ENCODE measurements at places on chromosomes 2 and 18.

DNA sequence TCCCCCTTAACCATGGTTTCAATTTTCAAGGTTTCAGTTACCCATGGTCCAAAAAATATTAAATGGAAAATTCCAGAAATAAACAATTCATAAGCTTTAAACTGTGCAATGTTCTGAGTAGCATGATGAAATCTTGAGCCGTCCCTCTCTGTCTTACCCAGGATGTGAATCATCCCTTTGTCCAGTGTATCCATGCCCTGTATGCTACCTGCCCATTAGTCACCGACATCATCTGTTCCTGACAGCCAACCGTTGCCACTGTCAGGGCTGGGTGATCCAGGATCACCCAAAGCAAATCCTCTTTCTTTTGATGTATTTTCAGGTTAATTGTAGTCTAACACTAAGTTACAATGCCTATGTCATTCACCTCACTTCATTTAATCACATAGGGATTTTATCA is 15.7 kb upstream of the OLA1 start:
- no peak for DNase-seq

- DNase-seq, result no peak
Observed at GRCh38 chr18:36692921-36693332, 135.9 kb downstream of the TPGS2 start.

- DNase-seq, result no peak
Observed at GRCh38 chr2:103669531-103669930, 907.7 kb downstream of the TMEM182 start.

DNA sequence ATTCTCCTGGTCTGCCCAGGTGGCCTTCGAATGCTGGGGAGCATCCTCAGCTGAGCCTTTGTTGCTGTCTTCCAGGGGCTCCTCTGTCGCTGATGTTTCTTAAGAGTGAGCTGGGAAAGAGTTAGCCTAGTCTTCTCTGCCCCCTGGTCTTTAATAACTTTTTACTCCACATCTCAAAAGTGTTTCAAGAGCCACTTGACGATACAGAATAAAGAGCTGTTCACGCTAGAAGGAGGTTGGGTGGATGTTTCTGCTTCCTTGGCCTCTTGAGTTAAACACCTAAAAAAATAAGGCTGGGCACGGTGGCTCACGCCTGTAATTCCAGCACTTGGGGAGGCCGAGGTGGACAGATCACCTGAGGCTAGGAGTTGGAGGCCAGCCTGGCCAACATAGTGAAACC is 2.8 kb upstream of the BUB1 start:
- no peak for DNase-seq

- DNase-seq, result no peak
Observed at GRCh38 chr2:10165861-10166675, 43.5 kb downstream of the RRM2 start.

GRCh38 chr2:105575499-105576025 is 169.2 kb upstream of the NCK2 start:
- DNase-seq, result no peak
